ENCODE measurements at places on chromosomes 16 and 17.

DNA sequence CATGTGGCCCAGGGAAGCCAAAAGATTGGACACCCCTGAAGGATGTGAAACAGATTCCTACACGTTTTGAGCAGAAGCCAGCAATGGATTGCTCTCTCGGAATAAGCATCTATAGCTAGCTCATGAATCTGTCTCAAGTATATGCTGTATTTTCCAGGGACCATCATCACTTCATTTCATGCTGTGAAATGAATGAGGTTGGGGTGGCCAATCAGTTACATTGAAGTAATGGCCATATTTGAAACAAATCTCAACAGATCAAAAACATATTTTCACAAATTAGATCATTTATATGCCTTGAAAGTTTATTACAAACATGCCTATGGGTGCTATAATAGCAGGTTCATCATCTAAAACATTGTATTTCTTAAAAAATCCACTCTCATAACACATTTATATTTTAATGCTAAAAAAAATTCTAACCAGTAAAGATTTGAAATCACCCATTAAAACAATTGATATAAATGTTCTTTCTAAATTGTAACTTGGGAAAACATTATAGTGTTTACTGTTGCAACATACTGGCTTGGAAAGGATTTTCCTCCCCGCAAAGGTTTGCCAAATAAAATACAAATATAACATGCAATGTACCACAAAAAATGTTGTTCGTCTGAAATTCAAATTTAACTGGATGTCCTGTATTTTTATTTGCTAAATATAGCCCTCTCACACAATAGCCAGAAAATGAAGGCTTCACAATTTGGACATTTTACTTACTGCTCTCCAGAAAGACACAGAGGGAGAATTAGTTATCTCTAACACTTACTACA is 743.6 kb downstream of the KCNJ2 start:
- DNase-seq: no peak

DNA sequence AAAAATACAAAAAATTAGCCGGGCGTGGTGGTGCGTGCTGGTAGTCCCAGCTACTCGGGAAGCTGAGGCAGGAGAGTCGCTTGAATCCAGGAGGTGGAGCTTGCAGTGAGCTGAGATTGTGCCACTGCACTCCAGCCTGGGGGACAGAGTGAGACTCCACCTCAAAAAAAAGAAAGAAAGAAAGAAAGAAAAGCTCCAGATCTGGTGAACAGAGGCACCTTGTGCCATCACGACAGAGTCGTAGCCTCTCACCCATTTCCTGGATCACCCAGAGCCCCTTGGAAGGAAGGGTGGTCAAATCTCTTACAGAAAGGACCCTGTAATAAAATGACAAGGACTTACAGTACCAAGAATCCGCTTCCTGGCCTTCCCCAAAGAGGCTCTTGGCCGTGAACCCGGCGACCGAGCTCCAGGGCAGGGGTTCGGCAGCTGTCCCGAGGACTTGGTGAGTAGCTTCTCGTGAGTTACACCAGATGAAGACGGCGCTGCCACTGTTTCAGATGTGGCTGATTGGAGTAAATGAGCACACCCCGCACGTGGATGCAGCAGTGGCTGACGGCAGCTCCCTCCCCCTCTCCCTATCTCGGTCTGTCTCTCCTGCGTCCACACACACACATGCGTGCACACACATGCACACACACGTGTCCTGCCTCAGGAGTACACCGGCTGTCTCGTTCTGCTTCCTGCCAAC is 13.5 kb downstream of the LGALS3BP start:
- DNase-seq: no peak

DNA sequence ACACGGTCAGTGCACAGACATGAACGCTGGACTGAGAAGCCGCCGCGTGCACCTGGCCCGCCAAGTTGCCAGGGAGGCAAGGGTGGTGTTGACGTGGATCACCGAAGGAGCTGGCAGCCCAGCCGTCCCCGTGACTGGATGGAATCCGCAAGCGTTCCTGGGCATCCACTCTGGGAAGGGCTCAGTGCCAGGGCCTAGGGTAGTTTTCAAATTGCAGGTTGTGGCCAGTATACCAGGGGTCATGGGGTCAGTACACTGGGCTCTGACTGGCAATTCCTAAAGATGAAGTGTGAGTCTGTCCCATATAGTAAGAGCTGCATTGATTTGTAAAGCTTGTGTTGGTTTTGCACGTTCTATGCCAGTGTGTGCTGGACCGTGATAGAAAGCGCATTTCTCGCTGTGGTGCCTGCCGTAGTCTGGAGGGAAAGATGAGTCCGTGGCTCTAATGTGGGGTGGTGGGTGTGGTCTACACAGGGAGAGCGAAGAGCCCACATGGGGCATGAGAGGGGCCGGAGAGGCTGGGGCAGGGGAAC is 21.1 kb upstream of the METRNL start:
- no peak for DNase-seq

DNA sequence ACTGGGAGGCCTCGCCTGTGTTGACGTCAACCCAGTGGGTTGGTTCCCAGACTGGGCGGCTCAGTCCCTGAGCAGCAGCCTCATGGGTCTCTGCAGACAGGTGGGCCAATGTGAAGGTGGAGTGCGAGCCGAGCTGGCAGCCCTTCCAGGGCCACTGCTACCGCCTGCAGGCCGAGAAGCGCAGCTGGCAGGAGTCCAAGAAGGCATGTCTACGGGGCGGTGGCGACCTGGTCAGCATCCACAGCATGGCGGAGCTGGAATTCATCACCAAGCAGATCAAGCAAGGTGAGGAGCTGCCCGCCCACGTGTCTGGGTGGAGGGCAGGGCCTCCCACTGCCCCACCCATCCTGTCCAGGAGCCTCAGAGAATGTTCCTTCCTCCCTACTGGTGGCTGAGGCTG is 44.1 kb downstream of the MRC2 start:
- DNase-seq: no peak

DNA sequence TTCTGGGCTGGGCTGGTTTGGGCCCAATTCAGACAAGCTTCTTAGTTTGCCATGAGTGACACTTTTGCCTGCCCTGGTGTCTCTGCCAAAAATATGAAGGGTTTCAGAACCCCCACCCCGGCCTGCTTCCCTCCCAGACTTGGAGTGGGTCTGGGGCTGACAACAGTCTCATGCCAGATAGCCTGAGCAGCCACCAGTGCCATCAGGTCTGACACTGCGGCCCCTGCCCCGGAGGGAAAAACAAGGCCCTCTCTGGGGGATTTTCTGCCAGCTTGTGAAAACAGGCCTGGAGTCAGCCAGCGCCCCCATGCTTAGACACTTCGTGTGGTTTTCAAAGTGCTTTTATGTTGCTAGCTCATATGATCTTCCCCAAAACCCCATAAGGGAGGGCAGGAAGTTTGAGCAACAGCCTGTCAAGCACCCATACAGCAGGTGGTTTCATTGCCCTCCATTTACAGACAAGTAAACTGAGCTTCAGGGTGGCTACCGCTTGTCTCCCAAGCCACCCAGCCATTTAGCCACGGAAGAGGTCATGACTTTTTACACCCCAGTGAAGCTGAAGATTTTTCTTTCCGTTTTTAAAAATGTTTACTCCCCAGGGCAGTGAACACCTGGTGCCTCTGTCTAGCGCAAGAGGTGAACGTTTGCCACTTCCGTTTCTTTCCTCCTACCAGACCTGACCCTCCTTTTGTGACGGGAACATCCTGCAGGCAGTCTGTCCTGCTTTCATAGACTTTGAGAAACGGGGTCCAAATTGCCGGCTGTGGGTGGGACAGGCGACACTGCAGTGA is 300.6 kb downstream of the SEC14L1 start:
- DNase-seq: no peak

DNA sequence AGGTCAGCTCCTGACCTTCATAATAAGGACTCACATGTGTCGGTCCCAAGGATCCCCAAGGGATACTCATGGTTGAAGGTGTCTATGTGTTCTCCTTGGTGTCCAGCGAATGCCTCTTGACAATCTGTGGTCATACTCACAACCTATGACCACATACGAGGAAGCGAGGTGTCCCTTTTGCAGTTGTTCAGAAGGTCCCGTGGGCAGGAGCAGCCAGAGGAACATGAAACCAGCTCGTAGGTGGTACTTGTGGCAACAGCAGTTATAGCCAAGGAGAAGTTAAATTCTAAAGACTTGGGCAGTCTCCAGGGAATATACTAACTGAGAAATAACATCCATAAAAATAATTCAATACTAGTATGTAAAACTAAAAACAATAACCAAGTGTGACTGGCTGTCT is 685.3 kb downstream of the WWOX start:
- DNase-seq: no peak

Data from NCI-H2081 treated with DMSO at 0.1 percent for 48 hours (cell line).